ENCODE measurements at places on chromosomes 16 and 17. TPM values are rescaled to one million over a fixed set of nuclear protein-coding genes. Genes with fewer than 3 reads are reported as not detected.
A peak's percentile ranks its signal among the peaks of the same experiment; 100 is the strongest.

GRCh38 chr17:50514388-50514787 lies 6.1 kb downstream of the MYCBPAP start:
- H3K27ac ChIP-seq = no peak overlapping the region
- DNase-seq = no peak
- H3K27me3 ChIP-seq = no peaks in the 10 kb centered on the region
- H3K4me3 ChIP-seq = no peak overlapping the region
- no peaks in the 10 kb centered on the region for H3K4me1 ChIP-seq

GRCh38 chr17:43616029-43616351 lies 45.7 kb downstream of the MEOX1 start:
- DNase-seq = no peak
- H3K27ac ChIP-seq = no peak overlapping the region
- H3K36me3 ChIP-seq = no peaks in the 10 kb centered on the region
- H3K27me3 ChIP-seq = no peaks in the 10 kb centered on the region

GRCh38 chr16:86986809-86987487 lies 330.2 kb downstream of the C16orf95 start:
- no peak overlapping the region for H3K27ac ChIP-seq
- no peaks in the 10 kb centered on the region for H3K4me1 ChIP-seq
- H3K4me3 ChIP-seq = no peak overlapping the region
- H3K27me3 ChIP-seq = no peaks in the 10 kb centered on the region
- DNase-seq = no peak

- H3K36me3 ChIP-seq = no peaks in the 10 kb centered on the region
- no peak overlapping the region for H3K27ac ChIP-seq
- no peak overlapping the region for H3K4me3 ChIP-seq
- no peaks in the 10 kb centered on the region for H3K27me3 ChIP-seq
Observed at GRCh38 chr17:14833201-14833785, 431.8 kb downstream of the PMP22 start.

DNA sequence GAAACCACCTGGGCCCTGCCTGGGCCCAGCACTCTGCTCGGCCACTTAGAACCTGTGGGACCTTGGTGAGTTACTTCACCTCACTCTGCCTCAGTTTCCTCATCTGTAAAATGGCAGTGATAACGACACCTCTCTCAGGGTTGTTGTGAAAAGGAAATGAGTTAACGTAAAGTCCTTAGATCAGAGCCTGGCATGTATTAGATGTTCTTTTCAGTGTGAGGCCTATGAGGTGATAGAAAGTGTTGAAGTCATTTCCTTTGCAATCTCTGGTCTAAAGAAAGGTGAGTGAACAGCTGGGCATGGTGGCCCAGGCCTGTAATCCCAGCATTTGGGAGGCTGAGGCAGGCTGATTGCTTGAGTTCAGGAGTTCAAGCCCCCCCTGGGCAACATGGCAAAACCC lies 51.7 kb upstream of the LGALS9 start:
- DNase-seq = no peak
- H3K27me3 ChIP-seq = no peaks in the 10 kb centered on the region

DNA sequence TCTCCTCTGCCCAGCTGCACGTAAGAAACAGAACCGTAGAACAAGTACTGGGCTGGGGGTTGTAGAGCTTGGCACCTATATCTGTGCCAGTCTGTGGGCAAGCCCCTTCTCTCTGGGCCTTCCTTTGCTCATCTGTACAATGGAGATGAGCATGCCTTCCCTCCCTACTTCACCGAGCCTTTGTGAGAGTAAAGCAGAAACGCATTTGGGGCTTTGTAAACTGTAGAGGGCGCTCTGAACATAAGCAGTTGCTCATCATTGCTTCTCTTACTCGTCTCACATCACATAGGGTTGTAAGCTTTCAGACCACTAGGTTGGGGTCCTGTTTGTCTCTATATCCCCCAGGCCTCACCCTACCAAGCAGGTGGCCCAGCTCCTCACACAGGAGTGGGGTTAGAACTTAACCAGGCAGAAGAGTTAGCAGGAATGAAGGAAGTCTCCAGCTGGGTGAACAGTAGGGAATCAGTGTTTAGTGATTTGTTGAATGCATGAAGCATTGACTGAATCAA lies 15.1 kb downstream of the SAMD14 start:
- no peaks in the 10 kb centered on the region for H3K27me3 ChIP-seq
- peaks cover 44% of the 10 kb centered on the region for H3K4me1 ChIP-seq
- H3K27ac ChIP-seq = no peak overlapping the region

GRCh38 chr17:73641826-73642600 lies 2.2 kb downstream of the SDK2 start:
- no peak overlapping the region for H3K27ac ChIP-seq
- H3K36me3 ChIP-seq = no peaks in the 10 kb centered on the region
- no peak overlapping the region for H3K4me3 ChIP-seq
- peak; percentile 34 for DNase-seq

DNA sequence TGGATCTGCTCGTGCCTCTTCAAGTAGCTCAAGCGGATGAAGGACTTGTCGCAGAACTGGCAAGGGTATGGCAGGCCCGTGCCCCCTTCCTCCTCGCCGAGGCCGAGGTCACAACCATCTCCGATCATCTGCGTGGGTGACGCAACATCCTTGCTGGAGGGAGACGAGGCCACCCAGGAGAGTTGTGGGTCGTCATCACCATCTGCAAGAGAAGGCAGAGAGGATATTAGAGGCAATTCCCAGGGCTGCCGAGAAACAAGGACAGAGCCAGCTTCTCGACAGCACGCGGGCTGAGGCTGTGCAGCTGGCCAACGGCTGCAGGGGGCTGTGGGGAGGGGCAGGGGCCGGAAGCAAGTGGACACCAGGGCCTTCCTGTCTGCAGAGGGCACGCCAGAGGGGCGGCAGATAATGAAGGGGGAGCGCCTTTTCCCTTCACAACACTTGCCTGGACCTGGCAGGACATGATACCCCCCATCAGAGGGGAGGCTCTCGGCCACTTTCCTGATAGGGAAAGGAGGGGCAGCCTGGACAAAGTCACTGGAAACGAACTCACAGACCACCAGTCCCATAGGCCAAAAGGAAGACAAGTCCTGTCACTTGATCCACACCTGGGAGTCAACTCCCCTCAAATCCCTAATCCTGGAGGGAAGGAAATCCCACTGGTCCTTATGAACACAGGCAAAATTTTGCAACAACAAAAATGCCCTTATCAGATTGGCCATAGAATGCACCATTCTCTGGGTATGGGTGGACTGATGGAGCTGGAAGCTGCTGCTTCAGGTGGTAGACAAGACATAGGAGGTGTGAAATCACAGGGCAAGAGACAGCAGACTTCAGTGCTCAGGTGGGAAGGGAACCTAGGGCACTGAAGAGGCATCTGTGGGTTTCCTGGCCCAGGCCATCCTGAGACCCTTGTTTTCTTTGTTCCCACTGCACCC lies 217.0 kb downstream of the ZNF423 start:
- no peak overlapping the region for H3K4me3 ChIP-seq
- no peaks in the 10 kb centered on the region for H3K27me3 ChIP-seq
- H3K27ac ChIP-seq = peak overlapping the region; percentile 56
- H3K36me3 ChIP-seq = no peaks in the 10 kb centered on the region

DNA sequence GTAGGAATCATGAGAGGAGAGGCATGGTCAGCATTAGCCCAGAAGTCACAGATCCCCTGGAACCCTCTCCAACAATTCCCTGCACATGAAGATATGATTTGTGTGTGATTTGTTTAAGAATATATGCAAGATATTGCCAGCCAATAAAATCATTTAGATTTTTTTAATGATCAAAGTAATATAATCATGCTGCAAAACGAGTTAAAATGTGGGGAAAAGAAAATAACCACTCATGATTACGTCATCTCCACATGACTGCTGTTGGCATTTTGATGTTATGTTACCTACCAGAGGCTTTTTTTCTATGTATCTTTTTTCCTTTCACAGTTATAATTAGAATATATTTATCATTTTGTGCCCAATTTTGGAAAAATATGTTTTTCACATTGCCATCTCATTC lies 22.4 kb downstream of the SLC35G3 start:
- H3K27me3 ChIP-seq = no peaks in the 10 kb centered on the region
- H3K4me3 ChIP-seq = no peak overlapping the region
- DNase-seq = no peak
- H3K4me1 ChIP-seq = no peaks in the 10 kb centered on the region

- peaks cover 32% of the 10 kb centered on the region for H3K4me1 ChIP-seq
- H3K27ac ChIP-seq = no peak overlapping the region
- H3K4me3 ChIP-seq = peak overlapping the region; percentile 73
- peak; percentile 73 for DNase-seq
- no peaks in the 10 kb centered on the region for H3K36me3 ChIP-seq
Observed at GRCh38 chr17:79843816-79844800, 4.9 kb upstream of the CBX4 start.

- H3K27me3 ChIP-seq = no peaks in the 10 kb centered on the region
- DNase-seq = no peak
- H3K36me3 ChIP-seq = no peaks in the 10 kb centered on the region
- H3K27ac ChIP-seq = no peak overlapping the region
Observed at GRCh38 chr17:74555427-74555940, 9.6 kb upstream of the CD300C start.

GRCh38 chr16:85935974-85936760 lies 37.2 kb downstream of the IRF8 start:
- no peaks in the 10 kb centered on the region for H3K4me1 ChIP-seq
- DNase-seq = no peak
- peaks cover 13% of the 10 kb centered on the region for H3K27me3 ChIP-seq
- H3K36me3 ChIP-seq = no peaks in the 10 kb centered on the region
- no peak overlapping the region for H3K27ac ChIP-seq

DNA sequence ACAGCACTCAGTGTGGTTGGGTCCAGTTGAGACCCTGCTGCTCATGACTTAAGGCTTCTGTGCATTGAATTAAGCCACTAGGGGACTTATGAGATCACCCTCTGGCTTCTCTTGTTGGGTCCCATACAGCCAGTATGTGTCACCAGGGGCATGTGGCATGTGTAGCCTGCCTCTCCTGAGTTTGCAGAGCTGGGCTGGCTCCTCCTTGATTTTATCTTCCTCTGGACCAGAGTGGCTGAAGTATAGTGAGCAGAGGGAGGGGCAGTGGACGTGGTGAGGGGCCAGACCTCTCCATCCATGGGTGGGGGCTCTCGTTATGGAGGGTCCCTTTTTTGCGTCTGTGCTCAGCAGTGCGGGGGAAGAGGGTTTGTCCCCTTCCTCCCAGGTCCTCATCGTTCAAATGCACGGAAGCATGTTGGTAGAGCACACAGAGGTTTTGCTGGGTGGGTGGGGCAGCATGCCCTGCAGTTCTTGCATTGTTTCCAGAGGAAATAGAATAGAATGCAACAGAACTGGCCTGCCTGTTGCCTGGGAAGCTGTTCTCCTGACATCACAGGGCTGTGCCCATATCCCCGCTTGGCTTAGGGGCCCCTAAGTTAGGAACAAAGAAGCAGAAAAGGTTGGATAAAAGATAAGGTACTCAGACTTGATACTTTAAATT lies 77.4 kb downstream of the SPECC1 start:
- no peak for DNase-seq
- H3K36me3 ChIP-seq = no peaks in the 10 kb centered on the region
- H3K27me3 ChIP-seq = no peaks in the 10 kb centered on the region
- H3K4me1 ChIP-seq = no peaks in the 10 kb centered on the region
- H3K27ac ChIP-seq = peak overlapping the region; percentile 41

DNA sequence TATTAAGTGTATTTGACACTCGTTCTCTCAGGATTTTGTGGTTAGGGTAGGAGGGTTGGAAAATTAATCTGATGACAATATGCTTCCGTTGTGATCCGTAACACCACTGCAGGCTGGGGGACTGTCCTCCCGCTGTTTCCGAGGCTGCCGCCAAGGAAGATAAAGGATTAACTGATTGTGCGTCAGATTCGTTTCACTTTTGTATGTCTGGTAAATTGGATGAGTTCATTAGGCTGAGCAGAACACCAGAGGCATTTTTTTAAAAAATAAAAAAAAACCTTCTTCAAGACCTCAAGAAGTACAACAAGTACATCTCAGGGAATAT lies 486.7 kb upstream of the SALL1 start:
- H3K4me3 ChIP-seq = no peak overlapping the region
- no peaks in the 10 kb centered on the region for H3K36me3 ChIP-seq
- no peak for DNase-seq
- H3K27ac ChIP-seq = no peak overlapping the region
- H3K4me1 ChIP-seq = no peaks in the 10 kb centered on the region

DNA sequence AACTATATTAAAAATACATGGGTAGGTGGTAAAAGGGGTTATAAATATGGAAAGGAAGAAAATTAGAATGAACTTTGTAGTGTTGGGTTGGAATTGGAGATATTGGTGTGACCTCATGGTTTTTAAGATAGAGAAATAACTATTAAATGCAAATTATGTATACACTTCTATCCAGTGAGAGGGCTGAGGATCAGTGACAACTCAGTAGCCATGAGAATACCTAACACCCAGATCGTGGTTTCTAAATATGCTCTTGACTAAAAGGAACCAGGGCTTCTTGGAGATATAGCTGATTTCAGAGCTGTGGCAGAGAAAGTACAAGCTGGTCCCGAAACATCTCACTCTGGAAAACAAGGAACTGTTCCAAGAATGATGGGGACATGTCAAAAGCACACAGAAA lies 44.4 kb downstream of the SLC6A4 start:
- no peak overlapping the region for H3K4me3 ChIP-seq
- DNase-seq = no peak
- H3K27ac ChIP-seq = no peak overlapping the region
- H3K4me1 ChIP-seq = no peaks in the 10 kb centered on the region
- peaks cover 2% of the 10 kb centered on the region for H3K27me3 ChIP-seq

GRCh38 chr17:66467766-66468165 lies 165.4 kb downstream of the PRKCA start:
- H3K27ac ChIP-seq = no peak overlapping the region
- peaks cover 13% of the 10 kb centered on the region for H3K4me1 ChIP-seq
- no peak overlapping the region for H3K4me3 ChIP-seq
- DNase-seq = no peak

GRCh38 chr16:31268033-31268365 lies 8.2 kb downstream of the ITGAM start:
- H3K27me3 ChIP-seq = no peaks in the 10 kb centered on the region
- H3K27ac ChIP-seq = no peak overlapping the region
- DNase-seq = no peak
- H3K4me3 ChIP-seq = no peak overlapping the region

DNAAF8 gene
- not detected for total RNA-seq

MYH3 gene
- 62.5 TPM for total RNA-seq

CX3CL1 gene
- 7.3 TPM for total RNA-seq

HS3ST3B1 gene
- 1.5 TPM for total RNA-seq

SAMD14 gene
- total RNA-seq = 1.0 TPM

HASPIN gene
- total RNA-seq = 2.1 TPM

KRT39 gene
- total RNA-seq = not detected

STH gene
- total RNA-seq = 2.0 TPM
